ENCODE measurements at places on chromosomes 3 and 15.

- no peak for DNase-seq
These were observed 50.9 kb downstream of the HCN4 start for GRCh38 chr15:73317651-73318462.

- DNase-seq: no peak
These were observed 53.1 kb upstream of the ULK4 start for GRCh38 chr3:42014921-42015533.

GRCh38 chr3:122273498-122273897 lies 51.5 kb upstream of the CSTA start:
- DNase-seq: no peak

DNA sequence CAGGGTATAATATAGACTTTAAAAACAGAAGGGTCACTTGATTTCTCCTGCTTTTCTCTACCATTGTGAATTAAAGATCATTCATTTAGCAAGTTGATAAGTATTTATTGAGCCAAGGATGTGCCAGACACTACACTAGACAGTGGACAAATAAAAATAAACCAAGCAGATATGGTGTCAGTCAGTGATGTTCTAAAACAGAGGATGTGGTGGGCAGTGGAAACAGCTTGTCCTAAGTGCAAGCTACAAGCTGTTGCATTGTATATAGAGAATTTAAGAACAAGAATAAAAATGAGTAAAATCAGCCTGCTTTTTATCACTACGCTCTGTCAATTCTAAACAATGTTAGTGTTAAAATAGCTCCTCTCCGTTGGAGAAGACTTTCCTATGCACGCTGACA lies 637.3 kb upstream of the GRM7 start:
- no peak for DNase-seq

DNA sequence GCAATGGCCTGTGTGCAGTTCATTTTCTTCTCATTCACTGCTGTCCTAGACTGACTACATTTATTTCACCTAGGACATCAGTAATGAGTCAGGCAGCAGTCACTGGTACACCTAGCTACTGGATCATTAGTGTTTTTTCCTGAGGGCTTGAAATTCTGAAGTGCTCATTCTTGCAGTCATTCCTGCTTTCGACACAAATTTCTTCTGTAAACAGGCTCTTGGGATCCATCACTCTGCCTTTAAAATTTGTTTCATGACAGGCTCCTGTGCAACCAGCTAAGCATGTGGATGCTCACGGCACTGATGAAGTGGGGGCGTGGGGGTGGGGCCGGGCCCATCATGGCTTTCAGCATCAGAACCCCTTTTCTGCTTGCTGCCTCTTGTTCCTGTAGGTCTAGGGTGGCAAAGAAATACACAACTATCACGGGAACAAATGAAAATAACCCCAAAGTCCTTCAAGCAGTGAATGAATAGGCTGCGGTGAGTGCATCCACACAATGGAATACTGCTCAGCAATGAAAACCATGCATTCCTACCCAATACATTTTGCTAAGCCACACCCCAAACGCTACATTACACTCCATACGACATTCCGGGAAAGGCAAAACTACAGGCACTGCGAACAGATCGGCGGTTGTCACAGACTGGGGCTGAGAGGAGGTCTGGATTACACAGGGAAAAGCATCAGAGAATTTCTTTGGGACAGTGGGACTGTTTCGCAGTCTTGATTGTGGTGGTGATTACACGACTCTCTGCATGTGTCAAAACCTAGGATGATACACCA lies 9.3 kb upstream of the MELTF start:
- DNase-seq: no peak

GRCh38 chr15:67819636-67820035 lies 5.7 kb upstream of the SKOR1 start:
- DNase-seq: no peak

DNA sequence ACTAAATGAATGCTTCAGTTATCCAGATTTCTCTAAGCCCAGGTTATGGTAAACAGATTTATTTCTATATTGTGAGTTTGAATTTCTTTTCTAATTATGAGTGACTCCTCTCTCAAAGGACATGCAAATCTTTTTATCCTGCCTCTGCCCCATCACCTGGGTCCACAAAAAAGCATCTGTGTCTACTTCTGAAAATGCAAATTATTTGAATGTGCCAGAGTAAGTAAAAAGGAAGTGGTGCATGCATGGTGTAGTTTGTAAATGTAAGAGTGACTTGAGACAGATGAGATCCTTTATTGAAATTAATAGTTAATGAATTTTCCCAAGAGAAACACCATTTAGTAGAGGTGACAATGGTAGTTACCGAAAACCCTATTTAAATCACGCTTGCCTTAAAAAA lies 26.9 kb downstream of the MCTP2 start:
- DNase-seq: no peak

DNA sequence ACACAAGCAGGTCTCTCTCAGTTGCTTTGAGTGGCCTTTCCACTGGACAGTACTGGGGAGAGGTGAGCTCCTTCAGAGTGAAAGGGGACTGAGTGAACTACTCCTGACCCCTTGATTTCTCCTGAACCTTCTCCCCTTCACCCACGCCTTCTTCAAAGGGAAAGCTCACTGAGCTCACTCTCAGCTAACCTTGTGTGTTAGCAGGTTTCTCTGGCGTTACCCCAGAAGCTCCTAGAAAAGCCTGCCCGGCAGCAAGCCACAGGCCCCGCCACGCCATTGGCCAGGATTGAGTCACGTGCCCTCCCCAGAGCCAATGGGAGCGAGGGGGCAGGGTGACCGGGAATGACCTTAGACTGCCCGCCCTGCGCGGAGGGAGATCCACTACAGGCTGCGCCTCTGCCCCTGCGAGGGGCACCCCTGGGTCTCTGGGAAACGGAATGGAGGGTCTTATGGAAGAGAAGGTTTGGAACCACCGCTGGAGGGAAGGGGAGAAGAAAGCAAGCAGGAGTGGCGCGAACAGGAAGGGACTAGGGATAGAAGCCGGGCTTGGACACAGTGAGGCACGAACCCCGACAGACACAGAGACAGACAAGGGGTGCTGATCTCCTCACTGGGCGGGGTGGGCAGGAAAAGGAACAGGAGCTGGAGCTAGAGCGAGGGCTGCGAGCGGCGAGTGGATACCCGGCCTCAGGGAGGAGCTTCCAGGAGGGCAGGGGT lies 17.4 kb upstream of the CLK3 start:
- DNase-seq: peak; percentile 87

DNA sequence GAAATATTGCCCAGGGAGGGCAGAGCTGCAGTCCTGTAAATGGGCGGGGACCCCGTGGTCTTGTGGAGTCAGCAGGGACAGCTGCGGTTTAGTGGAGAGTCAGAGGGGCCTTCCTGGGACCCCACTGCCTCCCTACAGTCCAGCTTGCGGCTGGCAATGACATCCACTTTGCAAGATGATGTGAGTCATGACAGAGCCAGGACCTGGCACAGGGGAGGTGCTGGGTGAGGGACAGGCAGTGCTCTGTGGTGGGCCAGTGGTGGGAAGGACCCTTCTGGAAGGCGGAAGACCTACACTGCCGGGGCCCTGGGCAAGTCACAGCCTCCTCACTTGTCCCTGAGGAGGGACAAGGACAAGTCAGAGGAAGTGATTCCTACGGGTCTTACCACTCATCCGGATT lies 17.8 kb downstream of the APBA2 start:
- DNase-seq: no peak
